ENCODE measurements at places on chromosomes 1 and 21. TPM values are rescaled to one million over a fixed set of nuclear protein-coding genes. Genes with fewer than 3 reads are reported as not detected.

DNA sequence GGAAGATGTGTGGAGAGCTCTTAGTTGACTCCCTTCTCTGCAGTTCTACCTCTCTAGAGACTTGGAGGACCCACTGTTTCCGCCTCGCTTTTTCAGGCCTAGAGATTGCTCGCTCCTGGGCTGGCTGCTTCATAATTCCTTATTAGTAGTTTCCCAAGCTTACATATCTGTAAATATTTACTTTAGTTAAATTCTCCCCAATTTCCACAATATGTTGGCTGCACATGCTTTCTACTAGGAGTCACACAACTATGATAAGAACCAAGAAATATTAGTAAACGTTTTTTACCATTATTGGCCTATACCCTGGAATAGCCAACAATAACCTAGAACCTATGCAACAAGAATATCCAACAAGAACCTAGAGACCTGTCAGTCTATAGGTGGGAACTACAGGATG lies 129.0 kb upstream of the RUNX1 start:
- DNase-seq, result no peak

The RXFP4 gene
- total RNA-seq, result not detected

The LCE1F gene
- not detected for total RNA-seq

The GSTM2 gene
- 68.4 TPM for total RNA-seq

- no peak for DNase-seq
These were observed 490.5 kb upstream of the CHRM3 start for GRCh38 chr1:238895911-238896310.

The DFFA gene
- total RNA-seq, result 20.6 TPM

GRCh38 chr1:38186566-38186965 lies 140.0 kb upstream of the POU3F1 start:
- no peak for DNase-seq

DNA sequence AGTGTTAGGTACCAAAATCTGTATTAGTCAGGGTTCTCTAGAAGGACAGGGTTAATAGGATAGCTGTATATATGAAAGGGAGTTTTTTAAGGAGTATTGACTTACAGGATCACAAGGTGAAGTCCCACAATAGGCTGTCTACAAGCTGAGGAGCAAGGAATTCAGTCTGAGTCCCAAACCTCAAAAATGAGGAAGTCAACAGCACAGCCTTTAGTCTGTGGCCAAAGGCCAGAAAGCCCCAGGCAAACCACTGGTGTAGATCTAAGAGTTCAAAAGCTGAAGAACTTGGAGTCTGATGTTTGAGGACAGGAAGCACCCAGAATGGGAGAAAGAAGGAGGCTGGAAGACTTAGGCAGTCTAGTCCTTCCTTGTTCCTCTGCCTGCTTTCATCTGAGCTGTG lies 487.5 kb upstream of the CHRM3 start:
- DNase-seq, result no peak

The FCRL5 gene
- total RNA-seq, result 0.10 TPM

The SUMO3 gene
- 33.1 TPM for total RNA-seq

The MKNK1 gene
- total RNA-seq, result 27.0 TPM

The PLEKHA6 gene
- total RNA-seq, result 4.1 TPM

DNA sequence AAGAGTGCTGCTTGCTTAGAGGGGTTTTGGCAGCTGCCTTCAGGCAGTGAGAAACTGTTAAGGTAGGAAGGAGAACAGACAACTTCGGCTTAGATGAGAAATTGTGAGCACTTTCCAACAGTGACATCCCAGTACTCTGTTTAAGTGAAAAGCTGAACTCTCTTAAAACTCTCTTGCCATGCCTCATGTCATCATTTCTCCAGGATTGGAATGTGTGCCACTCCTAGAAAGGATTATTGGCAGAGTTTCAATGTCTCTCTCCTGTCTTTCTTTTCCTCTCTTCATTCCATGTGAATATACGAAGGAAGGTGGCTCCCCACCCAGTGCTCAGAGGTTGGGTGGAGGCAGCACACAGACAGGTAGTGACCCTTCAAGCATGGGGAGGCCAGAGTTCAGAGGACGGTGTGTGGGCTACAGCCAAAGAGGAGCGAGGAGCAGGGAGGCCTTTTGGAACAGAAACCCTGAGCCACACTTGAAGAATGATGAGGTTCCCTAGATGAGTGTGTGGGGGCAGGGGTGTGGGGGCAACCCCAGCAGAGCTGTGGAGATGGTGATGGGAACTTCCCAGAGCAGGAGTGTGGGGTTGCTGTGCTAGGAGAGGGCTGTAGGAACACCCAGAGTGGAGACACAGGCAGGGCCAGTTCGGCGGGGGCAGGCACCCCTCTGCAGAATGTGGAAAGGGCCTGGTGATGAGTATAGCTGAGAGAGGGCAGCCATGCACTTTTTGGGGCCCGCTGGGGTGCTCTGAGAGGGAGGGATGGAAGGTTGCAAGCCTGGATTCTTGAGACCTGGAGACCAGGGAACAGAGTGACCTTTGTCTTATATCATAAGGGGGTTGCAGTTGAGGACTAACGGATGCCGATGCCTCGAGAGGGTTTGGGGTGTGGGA lies 58.8 kb downstream of the GALNT2 start:
- DNase-seq, result peak; percentile 5

DNA sequence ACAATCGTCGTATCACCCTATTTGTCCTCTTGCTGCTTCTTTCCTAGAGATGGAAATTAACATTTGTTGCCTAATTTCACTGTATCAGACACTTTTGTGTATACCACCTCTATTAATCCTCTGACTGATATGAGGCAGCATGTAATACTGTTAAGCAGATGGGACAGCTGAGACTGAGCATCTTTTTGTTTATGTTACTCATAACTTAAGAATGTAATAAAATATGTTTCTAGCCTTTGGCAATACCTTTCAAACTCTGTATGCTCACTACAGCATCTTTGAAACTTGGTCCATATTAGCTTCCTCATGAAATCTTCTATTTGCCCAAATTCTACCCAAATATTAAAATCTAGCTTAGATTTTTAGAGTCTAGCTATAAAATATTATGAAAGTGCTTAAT lies 2.3 kb downstream of the OR14K1 start:
- no peak for DNase-seq

DNA sequence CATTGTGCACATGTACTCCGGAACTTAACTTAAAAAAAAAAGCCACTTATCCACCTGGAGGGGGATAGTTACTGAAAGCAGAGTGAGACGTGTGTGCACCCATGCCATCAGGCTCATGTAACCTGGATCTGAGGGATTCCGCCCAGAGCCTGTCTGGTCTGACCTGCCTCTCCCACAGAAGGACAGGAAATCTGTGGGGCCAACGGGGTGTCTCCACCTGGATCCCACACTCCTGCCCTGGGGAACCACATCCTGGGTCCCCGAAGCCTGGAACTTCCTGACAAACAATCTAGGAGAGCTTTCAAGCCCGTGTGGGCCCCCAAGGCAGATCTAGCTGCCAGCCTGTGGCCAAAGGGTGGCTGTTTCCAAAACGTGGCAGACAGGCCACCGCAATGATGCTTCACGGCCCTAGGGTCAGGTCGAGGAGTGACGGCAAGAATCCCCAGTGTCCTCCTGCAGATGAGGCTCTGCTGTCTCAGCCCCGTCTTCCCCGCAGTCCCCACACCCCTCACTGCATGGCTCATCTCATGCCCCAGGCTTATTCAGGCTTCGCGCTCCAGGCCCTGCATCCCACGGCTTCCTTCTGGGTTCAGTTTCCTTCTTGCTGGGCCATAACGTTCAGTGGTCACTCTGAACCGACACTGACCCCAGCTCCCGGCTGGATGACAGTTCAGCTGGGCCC lies 21.0 kb upstream of the PCBP3 start:
- DNase-seq, result no peak

DNA sequence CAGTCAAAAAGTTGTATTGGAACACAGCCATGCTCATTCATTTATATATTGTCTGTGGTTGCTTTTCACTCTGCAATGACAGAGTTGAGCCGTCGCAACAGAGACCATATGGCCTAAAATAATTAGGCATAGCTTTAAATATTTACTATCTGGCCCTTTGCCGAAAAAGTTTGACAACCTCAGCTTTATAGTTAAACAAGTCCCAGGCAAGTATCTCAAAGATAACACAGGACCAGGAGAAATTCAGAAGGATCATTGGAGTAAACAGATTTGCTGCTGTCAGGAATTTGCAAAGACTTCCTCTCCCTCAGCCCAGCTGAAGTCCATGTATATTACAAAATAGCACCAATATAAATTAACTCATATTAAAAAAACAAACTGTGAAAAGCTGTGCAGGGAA lies 34.4 kb downstream of the NID1 start:
- no peak for DNase-seq

The EFNA4 gene
- 9.0 TPM for total RNA-seq

GRCh38 chr1:201383647-201384405 lies 6.3 kb upstream of the TNNT2 start:
- peak; percentile 94 for DNase-seq

GRCh38 chr1:242000434-242000833 lies 1.5 kb upstream of the MAP1LC3C start:
- no peak for DNase-seq

DNA sequence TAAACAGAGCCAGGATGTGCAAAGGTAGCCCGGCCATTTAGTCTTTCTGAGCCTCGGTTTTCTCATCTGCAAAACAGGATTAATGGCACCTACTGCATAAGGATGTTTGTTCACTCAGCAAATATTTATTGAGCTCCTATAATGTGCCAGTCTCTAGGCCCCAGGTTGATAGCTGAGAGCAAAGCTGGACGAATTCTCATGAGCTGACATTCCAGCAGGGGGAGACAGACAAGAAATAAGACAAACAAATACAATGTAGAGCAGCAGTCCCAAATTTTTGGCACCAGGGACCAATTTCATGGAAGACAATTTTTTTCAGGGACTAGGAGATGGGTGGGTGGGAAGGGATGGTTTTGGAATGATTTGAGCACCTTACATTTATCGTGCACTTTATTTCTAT lies 74.3 kb upstream of the PAX7 start:
- DNase-seq, result no peak

The GCSAML gene
- total RNA-seq, result 1.1 TPM

- no peak for DNase-seq
These were observed 92.0 kb downstream of the STUM start for GRCh38 chr1:226640321-226641136.
